Stimulated activated CD8-positive, alpha-beta memory T cell treated with anti-CD3 and anti-CD28 coated beads, Interleukin-2, amount 100 ng/mL, for 48 hours (primary cell): ENCODE measurements at places on chromosomes 1 and 21.

DNA sequence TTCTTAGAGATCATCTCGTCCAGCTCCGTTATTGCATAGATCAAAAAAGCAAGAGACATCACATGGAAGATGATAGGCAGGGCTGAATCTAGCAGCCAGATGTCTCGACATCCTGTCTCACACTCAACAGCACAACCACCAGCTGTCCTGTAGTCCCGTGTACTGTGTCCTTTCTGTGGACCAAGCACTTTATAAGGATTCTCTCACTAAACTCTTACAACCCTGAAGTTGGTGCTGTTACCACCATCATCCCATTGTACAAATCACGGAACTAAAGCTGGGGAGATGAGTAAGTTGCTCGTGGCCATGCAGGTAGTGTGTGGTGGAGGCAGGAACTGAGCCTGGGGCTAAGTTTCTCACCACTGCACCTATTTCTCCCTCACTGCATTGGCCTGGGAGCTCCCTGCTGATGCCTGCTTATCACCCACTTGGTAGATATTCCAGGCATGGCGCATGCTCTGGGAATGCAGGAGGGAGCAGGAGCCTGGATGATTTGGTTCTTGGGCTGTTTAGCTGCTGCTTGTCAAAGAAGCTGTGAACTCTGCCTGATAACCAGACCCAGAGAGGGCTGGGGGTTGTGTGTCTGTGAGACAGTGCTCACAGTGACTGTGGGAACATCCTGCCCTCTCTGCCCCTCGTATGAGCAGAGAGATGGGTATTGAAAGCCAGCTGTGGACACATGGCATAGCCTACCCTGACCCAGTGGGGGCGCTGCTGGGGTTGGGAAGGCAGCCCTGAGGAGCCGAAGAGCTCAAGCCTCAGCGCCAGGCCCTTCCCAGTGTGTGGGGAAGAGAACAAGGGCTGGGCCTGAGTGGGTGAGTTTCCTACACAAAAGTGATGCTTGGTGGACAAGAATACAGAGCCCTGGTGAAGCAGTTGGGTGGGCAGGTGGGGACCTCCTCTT is 13.6 kb downstream of the PPFIA4 start:
- no peak for DNase-seq

DNA sequence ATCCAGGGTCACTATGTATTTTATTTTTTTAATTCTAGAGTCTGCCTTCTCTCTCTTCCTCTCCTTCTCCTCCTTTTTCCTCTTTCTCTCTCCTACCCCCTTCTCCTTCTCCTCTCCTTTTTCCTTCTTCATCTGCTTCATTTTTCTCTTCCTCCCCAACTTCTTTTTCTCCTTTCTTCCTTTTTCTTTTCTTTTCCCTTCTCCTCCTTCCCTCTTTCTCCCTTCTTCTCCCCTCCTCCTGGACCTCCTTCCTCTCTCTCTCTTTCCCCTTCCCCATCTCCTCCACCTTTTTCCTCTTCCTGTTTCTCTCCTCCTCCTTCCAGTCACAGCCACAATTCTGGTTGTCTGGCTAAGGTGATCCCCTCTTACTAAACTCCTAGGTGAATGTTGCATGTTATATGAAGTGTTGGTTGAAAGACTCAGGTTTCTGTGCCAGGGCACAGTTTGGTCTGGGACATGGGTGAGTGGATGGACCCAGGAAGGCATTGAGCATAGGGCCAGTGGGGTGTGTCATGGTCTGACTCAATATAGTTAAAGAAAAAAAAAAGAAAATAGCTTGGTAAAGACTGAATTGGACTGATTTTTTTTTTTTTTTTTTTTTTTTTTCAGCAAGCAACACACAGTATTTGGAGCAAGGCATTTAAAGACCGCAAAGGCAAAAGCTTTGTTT is 266.9 kb downstream of the TGFB2 start:
- no peak for DNase-seq

DNA sequence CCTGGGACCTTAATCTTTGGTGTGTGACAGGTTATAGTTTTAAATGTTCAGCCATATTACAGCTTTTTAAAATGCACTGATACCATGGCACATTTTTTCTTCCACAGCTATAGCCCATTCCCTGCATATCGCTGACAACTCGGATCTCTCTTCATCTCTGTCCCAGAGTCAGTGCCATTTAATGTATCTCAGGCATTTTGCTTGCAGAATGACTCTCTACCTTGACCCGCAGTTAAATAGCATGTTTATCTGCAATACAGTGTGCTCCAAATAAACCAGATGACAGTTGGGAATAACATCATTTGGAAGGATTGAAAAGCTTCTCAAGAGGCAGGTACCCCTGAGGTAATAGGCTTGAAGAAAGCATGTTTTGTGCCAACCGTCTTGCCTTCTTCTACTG is 99.8 kb upstream of the USH2A start:
- no peak for DNase-seq

DNA sequence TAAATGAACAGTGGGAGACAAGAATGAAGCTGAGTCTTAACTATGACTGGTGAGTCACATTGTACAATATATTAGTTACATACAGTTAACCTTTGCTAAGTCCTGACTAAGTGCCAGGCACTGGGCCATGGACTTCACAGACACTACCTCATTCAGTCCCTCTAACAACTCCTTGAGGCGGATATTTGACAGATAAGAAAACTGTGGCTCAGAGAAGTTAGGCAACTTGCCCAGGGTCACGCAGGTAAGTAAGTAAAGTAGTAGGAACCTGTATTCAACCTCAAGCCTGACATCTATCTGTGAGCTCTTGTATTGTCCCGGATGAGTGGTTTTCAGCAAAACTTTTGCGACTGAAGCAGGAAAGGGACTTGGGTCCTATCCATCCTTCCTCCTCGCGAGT is 62.1 kb downstream of the GNG12 start:
- no peak for DNase-seq

GRCh38 chr21:39152271-39152670 is 31.0 kb downstream of the PSMG1 start:
- DNase-seq: no peak

- no peak for DNase-seq
Measured at GRCh38 chr21:35212393-35213127, 163.5 kb upstream of the RUNX1 start.

- no peak for DNase-seq
Measured at GRCh38 chr1:56081173-56081572, 498.2 kb downstream of the PLPP3 start.

- no peak for DNase-seq
Measured at GRCh38 chr1:157158967-157159366, 20.8 kb upstream of the ETV3 start.

GRCh38 chr1:181038399-181038873 is 4.7 kb downstream of the MR1 start:
- DNase-seq: peak; percentile 27

- DNase-seq: no peak
Measured at GRCh38 chr1:227561241-227561907, 2.0 kb upstream of the ZNF678 start.

- DNase-seq: no peak
Measured at GRCh38 chr1:2801046-2801445, 447 bp downstream of the TTC34 start.

DNA sequence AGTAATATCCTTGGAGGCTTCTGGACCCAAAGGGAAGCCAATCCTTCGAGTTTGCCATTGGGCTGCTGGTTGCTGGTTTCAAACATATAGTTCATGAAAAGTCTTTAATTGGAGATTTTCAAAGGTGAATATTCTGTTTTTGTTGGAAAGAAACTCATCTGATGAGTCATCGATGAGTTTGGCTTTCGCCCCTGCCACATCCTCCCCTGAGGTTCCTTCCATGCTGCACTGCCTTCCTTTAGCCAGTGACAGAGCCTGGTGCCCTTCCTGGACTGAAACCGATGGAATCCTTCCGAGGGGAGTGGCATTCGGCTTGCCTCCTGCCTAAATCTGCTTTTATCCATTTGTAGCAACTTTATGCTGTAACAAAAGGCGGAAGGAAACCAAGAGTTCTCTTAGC is 550.0 kb downstream of the KIF26B start:
- DNase-seq: no peak

GRCh38 chr1:72284348-72285073 is 2.2 kb upstream of the NEGR1 start:
- no peak for DNase-seq

DNA sequence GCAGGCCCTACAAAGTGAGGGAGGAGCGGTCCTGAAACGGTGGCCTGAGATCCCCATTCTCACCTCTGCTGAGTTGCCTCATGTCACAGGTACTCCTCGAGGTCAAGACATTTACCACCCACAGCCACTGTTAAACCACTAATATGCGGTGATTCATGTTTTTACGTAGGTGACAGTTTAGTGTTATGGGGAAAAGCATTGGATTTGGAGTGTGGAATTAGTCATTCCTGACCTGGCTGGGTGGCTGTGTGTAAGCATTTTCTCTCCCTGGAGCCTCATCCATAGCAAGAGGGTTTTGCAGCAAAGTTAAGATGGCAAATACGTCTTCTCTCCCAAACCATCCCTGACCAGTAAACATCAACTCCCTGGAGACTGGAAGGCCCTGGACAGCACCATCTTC is 57.8 kb upstream of the KCNJ6 start:
- DNase-seq: no peak

DNA sequence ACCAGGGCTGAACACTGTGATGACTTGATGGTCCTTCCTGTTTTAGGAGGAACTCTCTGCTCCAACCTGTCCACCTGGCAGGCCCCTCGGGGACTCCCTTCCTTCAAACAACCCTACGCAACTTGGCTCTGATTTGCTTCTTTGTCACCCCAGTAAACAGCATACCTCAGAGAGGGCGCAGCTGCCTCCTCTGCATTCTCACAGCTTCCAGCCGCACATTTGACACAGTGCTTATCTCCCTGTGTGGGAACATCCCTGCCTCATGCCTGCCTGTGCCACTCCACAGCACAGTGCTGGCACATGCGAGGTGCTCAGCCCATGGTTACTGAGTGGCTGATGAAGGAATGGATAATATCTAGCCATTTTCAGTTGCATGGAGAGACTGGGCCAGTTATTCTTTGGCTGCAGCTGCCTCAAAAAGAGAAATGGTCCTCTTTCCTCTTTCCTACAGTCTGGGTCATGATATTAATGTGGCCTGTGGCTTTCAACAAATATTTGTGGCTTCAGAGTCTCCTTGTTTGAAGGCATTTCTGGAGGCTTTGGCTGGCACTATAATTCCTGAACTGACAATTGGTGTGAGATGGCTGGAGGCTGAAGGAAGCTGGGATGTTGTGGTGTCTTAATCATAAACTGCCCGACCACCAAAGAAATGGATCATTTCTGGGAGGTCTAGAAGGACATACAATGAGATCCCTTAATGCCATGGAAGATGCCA is 77.9 kb downstream of the TENT5C start:
- DNase-seq: no peak

DNA sequence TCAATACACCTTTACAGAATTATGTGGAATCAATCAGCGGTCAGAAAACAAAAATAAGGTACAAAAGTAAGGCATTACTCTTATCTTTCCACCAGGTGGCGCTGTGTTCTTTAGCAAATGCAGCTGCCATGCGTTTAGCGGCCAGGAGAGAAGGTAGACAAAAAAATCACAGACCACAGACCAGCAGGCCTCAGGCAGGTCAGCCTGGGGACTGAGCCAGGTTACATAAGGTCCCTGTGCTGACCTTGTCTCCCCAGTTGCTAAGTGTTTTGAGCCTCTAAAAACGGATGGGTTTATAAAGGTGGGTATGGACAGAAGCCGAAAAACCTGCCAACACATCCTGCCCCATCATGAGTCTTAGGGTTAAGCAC is 2.8 kb downstream of the RGS16 start:
- no peak for DNase-seq

DNA sequence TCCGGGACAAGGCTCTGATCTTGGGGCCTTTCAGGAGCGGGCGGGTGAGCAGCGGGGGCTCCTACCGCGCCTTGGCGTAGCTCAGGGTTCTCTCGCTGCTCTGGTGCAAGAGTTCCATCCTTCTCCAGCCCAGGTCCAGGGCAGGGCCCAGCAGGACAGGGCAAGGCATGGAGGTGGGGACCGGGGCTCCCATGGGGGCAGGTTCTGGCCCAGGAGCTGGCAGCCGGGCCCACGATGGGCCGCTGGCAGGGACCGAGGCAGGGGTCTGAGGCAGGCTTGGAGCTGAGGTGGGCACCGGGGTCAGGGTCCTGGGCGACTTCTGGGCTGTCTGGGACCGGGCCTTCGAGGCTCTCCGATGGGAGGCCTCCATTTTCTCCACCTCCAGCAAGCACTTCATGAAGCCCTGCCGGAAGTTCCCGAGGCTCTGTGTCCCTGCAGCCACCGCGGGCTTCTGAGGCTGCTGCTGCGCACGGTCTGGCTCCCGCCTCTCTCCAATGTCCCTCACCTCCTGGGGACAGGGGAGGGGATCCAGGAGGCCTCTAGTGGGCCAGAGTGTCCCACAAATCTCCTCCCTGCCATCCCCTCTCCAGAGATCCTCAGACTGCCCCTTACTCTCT is 27.6 kb downstream of the SPATA21 start:
- no peak for DNase-seq

DNA sequence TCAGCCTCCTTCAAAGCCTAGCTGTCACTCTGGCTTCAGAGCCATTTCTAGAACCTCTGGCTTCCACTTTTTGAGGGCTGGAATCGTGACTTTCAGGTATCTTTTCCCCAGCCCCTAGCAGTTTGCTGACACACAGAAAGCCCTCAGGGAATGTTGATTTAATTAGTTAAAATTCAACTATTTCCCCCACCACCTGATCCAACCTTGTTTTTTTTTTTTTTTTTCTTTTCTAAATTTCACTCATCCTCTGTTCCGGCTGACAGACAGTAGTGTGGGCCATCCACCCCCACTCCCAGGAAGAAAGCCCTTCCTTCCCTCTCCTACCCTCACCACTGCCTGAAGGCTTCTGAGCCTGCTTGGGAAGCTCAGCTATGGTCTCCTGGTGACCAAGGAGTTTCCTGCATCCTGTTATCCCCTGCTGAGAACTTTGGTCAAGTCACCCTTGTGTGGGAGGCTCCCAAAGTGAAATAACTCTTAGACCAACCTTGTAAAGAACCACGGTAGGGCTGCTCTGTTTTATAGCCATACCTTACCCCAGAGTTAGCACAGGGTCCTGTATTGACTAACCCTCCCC is 29.4 kb downstream of the KCNJ6 start:
- DNase-seq: no peak

- no peak for DNase-seq
Measured at GRCh38 chr21:44871576-44872269, 1.8 kb downstream of the PTTG1IP start.

DNA sequence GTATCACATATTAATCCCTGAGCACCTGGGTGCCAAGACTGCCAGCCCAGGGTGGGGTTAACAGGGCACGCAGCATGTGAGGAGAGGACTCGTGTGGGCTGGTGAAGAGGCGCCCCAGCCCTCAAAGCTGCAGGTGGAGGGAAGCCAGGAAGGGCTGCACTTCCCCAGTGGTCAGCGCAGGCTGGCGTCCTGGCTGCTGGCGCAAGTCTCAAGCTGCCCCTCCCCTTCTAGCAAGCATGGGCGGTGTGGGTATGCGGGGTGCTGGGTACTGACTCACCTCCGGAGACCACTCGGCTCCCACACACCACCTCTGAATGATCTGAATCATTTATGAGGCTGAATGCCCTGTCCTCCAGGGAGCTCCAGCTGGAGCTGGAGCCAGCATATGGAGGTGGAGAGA is 44.0 kb downstream of the EIF2D start:
- no peak for DNase-seq
